ENCODE measurements at places on chromosomes 3 and 15.

GRCh38 chr3:157532529-157533297 is 29.5 kb upstream of the VEPH1 start:
- DNase-seq = peak; percentile 72

DNA sequence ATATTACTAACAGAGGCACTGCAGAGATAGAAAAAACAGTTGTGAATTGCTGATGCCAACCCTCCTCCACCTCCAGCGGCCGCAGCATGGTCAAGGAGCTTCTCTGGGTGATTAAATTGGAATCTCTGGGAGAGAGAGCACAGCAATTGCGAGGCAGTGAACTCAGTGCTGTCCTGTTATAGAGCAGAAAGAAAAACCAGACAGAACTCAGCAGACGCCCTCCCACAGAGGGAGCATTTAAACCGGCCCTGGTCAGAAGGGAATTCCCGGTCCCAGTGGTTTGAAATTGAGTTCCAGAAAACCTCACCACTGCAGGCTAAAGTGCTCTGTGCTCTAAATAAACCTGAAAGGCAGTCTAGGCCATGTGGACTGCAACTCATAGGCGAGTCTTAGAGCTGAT is 175.4 kb downstream of the SQOR start:
- no peak for DNase-seq

DNA sequence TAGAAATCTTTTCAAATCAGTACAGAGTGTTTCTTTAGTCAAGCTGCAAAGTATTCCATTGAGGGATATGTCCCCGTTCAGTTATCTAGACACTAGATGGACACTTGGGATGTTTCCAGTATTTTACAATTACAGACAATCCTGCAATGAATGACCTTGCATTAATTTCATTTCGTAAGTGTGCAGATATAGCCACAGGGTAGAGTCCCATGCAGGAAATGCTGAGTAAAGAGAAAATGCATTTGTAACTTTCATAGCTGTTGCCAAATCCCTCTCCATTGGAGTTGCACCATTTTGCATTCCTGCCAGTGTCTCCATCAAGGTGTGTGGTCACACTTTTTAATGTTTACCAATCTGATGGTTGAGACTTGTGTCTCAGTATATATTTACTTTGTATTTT is 92.5 kb downstream of the LIPC start:
- DNase-seq = no peak

GRCh38 chr3:38119821-38120692 is 16.9 kb downstream of the ACAA1 start:
- no peak for DNase-seq

DNA sequence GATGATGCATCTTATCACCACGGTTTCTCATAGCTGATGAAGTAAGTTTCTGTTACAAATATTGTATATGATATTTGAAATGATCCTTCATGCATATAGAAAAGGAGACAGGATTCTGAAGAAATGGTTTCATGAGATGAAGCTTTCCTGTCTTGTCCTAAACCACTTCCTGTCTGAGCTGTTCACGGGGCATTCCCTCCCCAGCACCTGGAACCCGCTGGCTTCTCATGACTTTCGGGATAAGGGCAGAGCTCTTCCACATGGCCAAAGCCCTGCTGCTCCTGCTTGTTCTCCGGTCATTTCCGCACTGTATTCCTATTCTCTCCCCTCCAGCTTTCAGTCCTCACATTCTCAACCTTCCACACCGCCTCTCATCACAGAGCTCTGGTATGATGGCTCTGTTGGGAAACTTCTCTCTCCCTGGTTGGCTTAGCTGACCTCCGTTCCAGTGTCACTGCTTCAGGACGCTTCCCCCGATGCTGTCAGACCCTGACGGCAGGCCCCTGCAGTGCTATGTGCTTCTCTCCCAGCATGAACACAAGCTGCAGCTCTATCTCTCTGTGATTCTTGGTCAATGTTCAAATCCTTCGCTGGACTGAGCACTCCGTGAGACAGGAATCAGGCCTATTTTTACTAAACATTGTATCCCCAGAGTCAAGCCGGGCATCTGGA is 86.9 kb upstream of the HERC1 start:
- no peak for DNase-seq

DNA sequence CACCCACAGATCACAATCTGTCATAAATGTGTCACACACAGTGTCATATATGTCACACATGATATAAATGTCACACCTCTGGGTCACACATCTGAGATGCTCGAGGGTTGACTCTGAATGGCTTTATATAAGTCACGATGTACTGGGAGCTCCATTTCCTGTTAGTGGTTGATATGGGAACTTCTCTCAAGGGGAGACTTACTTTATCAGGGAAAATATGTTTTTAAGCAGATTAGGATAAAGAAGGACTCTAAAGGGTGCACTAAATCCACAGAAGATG is 83.9 kb upstream of the MEF2A start:
- DNase-seq = no peak

DNA sequence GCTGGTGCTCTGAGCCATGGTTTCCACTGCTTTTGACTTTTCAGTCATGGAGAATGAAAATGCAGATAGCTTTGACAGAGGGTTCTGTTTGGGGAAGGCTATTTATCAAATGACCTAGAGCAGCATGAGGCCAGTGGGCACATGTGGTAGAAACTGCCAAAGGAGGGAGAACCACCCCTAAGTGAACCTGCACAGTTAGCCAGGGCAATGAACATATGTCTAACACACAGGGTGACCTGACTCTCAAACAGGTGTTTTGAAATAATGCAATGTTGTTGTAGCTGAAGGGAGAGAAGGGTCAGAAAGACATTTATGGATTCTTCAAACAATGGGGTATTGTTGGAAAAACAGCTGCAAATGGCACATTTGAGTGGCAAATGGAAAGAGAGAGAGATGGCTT is 174.4 kb upstream of the FAM3D start:
- DNase-seq = no peak

DNA sequence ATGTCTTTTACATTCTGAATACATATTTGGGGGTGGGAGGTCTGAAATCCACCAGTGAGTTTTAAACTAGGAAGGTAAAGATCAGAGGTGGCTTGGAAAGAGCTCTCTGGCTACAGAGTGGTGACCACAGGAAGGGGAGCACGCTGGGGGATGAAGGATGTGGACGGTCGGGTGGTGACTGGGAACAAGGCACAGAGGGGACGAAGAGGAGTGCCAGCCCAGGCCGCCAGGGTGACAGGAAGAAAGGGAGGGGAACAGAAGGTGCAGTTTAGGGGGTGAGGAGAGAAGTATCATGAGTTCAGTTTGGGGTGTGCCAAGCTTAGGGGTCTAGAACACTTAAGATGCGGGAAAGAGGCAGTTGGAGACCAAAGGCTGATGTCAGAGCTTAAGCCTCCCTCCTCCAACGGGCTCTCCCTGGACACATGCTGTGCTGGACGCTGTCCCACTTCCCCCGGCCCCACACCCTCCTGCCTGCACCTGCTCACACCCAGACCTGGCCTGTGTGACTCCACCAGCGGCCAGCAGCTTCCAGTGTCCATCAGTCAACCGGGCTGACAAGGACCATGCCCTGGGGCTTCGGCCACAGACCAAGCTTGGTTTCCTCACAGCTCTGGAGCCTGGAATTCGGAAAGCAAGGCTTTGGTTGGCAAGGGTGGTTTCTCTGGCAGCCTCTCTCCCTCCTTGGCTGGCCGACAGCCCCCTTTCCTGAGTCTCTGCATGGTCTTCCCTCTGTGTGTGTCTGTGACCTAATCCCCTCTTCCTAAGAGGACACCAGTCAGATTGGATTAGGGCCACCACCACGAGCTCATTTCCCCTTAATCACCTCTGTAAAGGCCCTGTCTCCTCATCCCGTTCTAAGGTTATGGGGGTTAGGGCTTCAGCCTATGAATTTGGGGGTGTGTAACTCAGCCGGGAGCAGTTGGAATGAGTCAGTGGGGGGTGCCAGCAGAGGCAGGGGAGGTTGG is 120.4 kb upstream of the IQSEC1 start:
- DNase-seq = no peak

- no peak for DNase-seq
Observed at GRCh38 chr3:166275024-166275390, 437.8 kb upstream of the BCHE start.

GRCh38 chr15:74837482-74838136 is 5.3 kb downstream of the ULK3 start:
- DNase-seq = no peak

GRCh38 chr3:183357564-183358079 is 70.8 kb downstream of the MCF2L2 start:
- DNase-seq = no peak

GRCh38 chr3:2156244-2156847 is 57.7 kb downstream of the CNTN4 start:
- no peak for DNase-seq

GRCh38 chr3:189365609-189366564 is 194.1 kb downstream of the TPRG1 start:
- DNase-seq = no peak

DNA sequence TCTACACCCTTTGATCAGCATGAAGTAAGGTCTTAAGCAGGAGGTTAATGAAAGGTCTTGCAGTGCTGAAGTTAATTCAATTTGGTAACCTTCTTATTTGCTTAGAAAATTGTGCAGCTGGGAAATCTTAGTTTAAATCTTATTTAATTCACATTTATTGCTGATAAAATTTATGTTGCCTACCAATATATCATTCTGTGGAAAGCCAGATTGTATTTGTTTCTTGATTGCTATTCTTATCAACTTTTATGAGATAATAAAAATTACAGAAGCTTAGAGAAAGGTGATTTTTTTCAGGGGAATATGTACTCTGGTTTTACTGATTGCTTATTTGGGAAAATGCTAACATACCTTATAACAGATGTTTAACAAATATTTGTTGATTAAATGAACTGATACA is 64.0 kb upstream of the PAQR5 start:
- peak; percentile 23 for DNase-seq

- DNase-seq = peak; percentile 57
Observed at GRCh38 chr3:35932995-35933394, 293.7 kb downstream of the ARPP21 start.

DNA sequence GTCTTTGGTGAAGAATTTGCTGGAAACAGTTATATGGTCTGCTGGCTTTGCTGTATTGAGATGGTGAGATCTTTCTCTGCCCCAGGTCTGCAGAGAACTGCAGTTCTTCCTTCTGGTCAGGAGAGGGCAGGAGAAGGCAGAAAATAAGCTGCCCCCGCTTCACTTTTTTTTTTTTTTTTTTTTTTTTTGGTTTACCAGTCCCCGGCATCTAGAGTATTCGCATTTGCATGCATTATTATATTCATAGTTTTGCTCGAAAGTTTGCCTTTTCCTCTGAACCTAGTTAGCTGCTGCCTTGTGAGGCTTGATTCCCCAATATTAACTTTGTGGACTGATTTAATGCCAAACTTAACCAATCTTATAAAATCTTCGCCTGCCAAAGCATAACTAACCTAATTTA is 10.6 kb upstream of the PARL start:
- peak; percentile 69 for DNase-seq

GRCh38 chr15:90101130-90101968 is 919 bp downstream of the IDH2 start:
- DNase-seq = peak; percentile 49

DNA sequence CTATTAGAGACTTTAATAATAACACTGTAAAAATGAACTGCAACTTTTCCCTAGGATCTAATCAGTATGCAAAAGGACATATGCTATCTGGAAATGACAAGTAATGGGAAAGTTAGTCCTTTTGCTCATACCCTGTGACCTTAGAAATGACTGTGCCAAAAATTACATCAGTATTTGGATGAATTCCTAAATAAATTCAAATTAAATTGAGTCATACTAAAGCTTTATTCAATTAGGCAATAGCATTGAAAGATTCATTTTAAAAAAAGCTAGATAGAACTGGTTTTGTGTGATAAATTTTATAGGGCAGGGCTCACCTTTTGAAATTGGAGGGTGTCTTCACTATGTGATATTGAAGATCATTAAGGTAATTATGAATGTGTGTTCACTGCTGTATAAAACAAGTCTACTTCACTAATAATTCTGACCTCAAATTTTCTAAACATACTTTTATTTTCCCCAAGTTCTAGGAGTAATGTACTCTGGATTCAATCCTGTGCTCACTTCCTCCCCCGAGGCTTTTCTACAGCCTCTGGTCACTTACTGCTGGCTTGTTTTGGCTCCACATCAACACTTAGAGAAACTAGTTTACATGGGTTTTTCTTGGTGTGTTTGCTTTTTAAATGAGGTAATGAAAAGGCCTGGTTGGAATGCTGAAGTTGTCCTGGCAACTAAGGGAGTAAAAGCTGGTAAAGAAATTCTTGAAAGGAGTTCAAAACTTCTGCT is 44.4 kb upstream of the SPTSSB start:
- DNase-seq = no peak

DNA sequence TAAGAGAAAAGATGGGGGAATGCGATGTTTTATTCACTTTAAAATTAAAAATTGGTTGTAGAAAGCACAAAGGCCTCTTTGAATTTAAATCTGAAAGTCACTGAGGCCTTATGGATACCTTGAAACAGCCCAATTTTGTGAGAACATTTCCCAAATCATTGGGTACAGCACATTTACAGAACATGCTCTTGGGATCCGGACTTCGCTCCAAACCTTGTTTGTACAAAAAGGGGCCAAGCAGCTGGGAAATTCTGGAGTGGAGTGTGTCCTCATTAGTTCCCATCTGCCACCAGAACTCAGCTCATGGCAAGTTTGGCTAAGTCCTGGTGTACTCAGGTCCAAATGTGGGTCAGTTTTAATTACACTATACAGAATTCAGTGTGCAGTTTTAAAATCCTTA is 254.2 kb downstream of the ZBTB20 start:
- no peak for DNase-seq

GRCh38 chr3:169663951-169664820 is 674 bp upstream of the MECOM start:
- no peak for DNase-seq

DNA sequence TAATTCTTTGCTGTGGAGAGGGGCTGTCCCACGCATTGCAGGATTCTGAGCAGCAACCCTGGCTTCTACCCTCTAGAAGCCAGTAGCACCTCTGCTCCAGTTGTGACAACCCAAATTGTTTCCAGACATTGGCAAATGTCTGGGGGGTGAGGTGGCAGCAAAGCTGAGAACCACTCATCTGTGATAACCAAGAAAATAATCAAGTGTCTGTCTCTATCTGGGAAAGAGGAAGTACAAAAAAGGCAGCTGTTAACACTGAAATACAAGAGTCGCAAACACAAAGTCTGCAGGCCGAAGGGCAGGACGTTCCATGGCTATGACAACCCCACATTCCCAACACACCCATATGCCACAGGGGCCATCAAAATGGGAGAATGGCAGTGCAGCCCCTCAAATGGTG is 42.2 kb upstream of the GNB5 start:
- DNase-seq = no peak

DNA sequence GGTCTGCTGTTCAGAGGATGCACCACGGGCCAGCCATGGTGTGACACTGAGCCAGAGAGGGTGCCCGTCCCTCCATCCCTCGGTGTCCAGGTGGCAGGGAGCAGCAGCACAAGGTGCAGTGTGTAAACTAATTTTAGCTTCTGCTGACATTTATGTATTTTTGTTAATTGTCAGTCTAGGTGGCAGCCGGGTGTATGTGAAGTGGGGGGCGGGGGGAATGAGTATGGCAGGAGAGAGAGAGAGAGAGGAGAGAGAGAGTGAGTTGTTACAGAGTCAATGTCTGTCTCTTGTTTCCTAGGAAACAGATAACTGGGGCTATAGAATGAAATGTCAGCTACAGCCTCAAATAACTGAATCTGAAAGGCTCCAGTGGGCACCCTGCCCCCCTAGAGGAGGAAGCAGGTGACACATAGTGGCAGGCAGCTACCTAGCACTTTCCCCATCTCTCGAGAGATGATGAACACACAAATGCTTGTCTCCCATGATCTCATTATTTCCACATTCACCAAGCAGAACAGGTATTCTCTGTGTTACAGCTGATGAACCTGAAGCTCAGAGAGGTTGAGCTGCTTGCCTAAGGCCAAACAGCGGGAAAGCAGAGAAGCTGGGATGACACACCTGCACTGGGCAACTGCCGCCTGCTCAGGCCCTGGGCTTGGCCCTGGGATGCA is 24.7 kb downstream of the RASGRF1 start:
- no peak for DNase-seq

- DNase-seq = no peak
Observed at GRCh38 chr3:183278479-183279088, 25.5 kb downstream of the B3GNT5 start.
